ENCODE measurements at places on chromosomes 7 and 10. TPM values are rescaled to one million over a fixed set of nuclear protein-coding genes. Genes with fewer than 3 reads are reported as not detected.

GRCh38 chr10:6388261-6388893, 185.6 kb downstream of the PFKFB3 start:
- no peak overlapping the region for H3K4me3 ChIP-seq
- no peak overlapping the region for H3K27ac ChIP-seq
- no peaks in the 10 kb centered on the region for H3K36me3 ChIP-seq

Gene PON3
- 15.0 TPM for total RNA-seq

DNA sequence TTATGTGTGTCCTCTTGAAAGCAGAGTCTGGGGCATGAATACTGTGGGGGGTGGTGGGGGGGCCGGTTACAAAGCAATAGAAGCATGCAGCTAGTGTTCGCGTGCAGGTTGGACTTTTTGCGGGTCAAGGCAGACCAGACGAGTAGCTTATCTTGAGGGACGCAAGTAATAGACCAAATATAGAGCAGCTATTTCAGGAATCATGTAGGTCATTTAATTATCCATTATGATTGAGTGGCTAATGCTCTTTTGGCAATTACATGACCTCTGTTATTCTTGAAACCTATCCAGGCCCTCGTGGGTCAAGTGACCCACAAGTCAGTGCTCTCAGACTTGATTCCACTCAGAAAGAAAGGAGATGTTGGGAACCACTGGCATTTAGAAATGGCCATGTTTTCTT, 93.0 kb downstream of the BTRC start:
- H3K4me1 ChIP-seq, result no peaks in the 10 kb centered on the region
- H3K4me3 ChIP-seq, result no peak overlapping the region
- DNase-seq, result no peak
- no peak overlapping the region for H3K27ac ChIP-seq

DNA sequence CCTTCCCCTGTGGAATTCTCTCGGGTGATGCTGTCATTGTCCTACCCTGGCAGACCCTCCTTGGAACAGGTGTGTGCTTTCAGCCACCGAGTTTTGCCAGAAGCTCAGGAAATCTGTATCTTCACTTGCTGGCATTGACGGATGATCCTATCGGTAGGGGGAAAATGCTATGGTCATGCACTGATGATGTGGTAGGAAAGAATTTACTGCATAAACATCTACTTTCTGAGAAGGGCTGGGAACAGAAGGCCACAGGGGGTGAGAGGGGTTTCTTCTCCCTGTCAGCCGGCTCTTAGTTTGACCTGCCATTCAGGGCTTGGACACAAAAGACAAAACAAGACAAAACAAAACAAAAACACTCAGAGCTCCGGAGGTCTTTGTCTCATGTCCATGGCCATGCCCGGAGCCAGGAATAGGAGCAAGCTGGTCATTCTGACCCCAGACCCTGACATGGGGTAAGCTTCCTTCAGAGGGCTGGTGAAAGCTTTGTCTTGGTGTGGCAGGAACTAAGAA, 43.6 kb upstream of the CARD11 start:
- no peaks in the 10 kb centered on the region for H3K36me3 ChIP-seq
- no peaks in the 10 kb centered on the region for H3K27me3 ChIP-seq
- no peak overlapping the region for H3K27ac ChIP-seq
- H3K4me1 ChIP-seq, result 0 out of 2 replicates have a peak, but pooled peaks cover 5% of the 10 kb centered on the region
- no peak for DNase-seq

- no peak for DNase-seq
- no peaks in the 10 kb centered on the region for H3K4me1 ChIP-seq
- no peaks in the 10 kb centered on the region for H3K27me3 ChIP-seq
- no peaks in the 10 kb centered on the region for H3K36me3 ChIP-seq
These were observed 281.4 kb downstream of the NXPH1 start for GRCh38 chr7:8714791-8715190.

GRCh38 chr7:87036985-87037384, 22.5 kb downstream of the ELAPOR2 start:
- H3K27me3 ChIP-seq, result no peaks in the 10 kb centered on the region
- DNase-seq, result no peak

GRCh38 chr7:126856691-126857291, 395.9 kb downstream of the GRM8 start:
- no peaks in the 10 kb centered on the region for H3K36me3 ChIP-seq
- no peaks in the 10 kb centered on the region for H3K4me1 ChIP-seq
- peak; percentile 12 for DNase-seq
- H3K4me3 ChIP-seq, result no peak overlapping the region
- no peak overlapping the region for H3K27ac ChIP-seq
- H3K27me3 ChIP-seq, result no peaks in the 10 kb centered on the region

DNA sequence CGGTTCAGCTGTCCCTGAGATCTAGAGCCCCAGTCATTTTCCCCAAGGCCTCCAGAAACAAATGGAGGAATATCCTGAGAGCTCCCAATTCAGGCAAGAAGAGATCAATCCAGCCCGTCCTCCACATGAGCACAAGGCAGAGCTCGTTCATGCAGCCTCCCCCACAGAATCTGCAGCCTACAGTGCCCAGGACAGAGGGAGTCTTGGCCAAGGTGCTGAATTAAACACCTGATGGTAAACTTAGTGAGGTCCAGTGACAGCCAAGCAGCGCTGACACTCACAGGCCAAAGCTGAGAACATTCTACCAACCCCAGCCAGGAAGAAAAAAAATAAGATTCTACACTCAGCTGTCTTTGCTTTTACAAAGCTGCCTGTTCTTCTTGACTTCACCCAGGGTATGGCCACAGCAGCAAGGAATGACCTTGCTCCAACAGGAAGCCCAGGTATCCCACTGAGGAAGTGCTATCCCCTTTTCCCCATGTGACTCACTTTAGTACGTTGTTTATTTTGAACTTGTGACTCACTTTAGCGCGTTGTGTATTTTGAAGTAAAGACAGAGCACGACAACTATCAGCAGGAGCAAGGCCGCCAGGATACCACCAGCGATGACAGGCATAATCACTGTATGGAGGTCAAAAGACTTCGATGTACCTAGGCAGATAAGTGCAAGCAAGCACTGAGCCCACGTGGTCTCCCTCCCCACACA, 4.4 kb upstream of the CUZD1 start:
- H3K27me3 ChIP-seq, result no peaks in the 10 kb centered on the region
- no peak overlapping the region for H3K4me3 ChIP-seq
- no peaks in the 10 kb centered on the region for H3K4me1 ChIP-seq
- H3K27ac ChIP-seq, result no peak overlapping the region

DNA sequence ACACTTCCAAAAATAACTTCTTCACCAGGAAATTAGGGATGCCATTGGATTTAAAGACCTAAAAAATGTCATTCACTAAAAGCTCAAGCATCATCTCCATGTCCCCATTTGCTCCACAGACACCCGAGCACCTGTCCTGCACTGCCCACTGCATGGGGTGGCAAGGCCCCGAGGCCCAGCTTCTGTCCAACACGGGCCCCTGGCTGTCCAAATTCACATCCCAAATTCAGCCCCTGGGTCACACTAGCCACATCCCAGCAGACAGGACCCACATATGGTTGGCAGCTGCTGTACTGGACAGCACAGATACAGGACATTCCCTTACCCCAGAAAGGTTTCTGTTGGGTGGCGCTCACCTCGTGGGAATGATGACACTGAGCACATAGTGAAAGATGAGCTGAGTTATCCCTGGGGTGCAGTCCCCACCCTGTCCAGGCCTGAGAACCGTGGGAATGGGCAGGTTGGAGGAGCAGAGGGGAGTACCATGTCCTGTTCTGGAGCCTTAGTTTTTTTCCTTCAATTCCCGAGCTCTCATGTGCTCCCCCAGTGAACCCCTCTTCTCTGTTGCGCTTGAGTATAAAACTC, 55.3 kb downstream of the CSGALNACT2 start:
- H3K36me3 ChIP-seq, result no peaks in the 10 kb centered on the region
- H3K4me1 ChIP-seq, result no peaks in the 10 kb centered on the region
- H3K27ac ChIP-seq, result no peak overlapping the region
- DNase-seq, result no peak

- H3K4me3 ChIP-seq, result no peak overlapping the region
- no peak overlapping the region for H3K27ac ChIP-seq
- no peak for DNase-seq
- no peaks in the 10 kb centered on the region for H3K4me1 ChIP-seq
- H3K27me3 ChIP-seq, result no peaks in the 10 kb centered on the region
These were observed 260.1 kb downstream of the CCDC3 start for GRCh38 chr10:12741360-12741804.

Gene ZC3HAV1L
- 24.6 TPM for total RNA-seq

Gene CPA2
- total RNA-seq, result 27.6 TPM

- no peak overlapping the region for H3K27ac ChIP-seq
- H3K4me1 ChIP-seq, result no peaks in the 10 kb centered on the region
- DNase-seq, result no peak
- no peaks in the 10 kb centered on the region for H3K27me3 ChIP-seq
- no peak overlapping the region for H3K4me3 ChIP-seq
These were observed 115.4 kb downstream of the CABCOCO1 start for GRCh38 chr10:61778137-61778536.

Gene WNT2
- total RNA-seq, result not detected

GRCh38 chr10:69215405-69216171, 4.5 kb upstream of the HKDC1 start:
- H3K27ac ChIP-seq, result no peak overlapping the region
- no peaks in the 10 kb centered on the region for H3K27me3 ChIP-seq
- H3K36me3 ChIP-seq, result no peaks in the 10 kb centered on the region
- no peak overlapping the region for H3K4me3 ChIP-seq
- no peak for DNase-seq

- H3K27ac ChIP-seq, result no peak overlapping the region
- H3K27me3 ChIP-seq, result no peaks in the 10 kb centered on the region
- no peak for DNase-seq
- peaks cover 6% of the 10 kb centered on the region for H3K4me1 ChIP-seq
- H3K36me3 ChIP-seq, result no peaks in the 10 kb centered on the region
These were observed 2.9 kb downstream of the AS3MT start for GRCh38 chr10:102872163-102872562.

DNA sequence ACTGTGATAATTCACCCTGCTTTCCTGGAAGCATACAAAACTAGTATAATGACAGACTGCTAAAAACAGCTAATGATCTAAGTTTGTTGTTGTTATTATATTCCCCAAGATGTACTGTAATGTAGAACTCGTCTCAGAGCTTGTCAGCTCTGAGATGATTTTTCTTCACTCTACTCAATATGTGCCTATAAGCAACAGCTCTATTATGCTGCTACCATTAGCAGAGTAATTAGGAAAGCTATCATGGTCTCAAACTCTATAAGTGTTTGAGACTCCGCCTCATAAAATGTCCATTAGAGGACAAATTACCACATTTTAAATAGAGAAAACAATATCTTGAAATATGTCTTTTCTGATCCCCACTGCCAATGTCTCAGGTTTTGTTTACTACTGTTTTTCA, 476.5 kb upstream of the PCDH15 start:
- no peak overlapping the region for H3K4me3 ChIP-seq
- H3K27ac ChIP-seq, result no peak overlapping the region
- H3K4me1 ChIP-seq, result no peaks in the 10 kb centered on the region
- H3K36me3 ChIP-seq, result no peaks in the 10 kb centered on the region
- DNase-seq, result no peak

Gene ITGA8
- total RNA-seq, result not detected

Gene NKX1-2
- 2.0 TPM for total RNA-seq

- peak; percentile 50 for DNase-seq
- H3K27ac ChIP-seq, result no peak overlapping the region
- no peak overlapping the region for H3K4me3 ChIP-seq
These were observed 98.9 kb downstream of the KMT2C start for GRCh38 chr7:152336754-152337368.

- no peaks in the 10 kb centered on the region for H3K36me3 ChIP-seq
- H3K4me3 ChIP-seq, result no peak overlapping the region
- H3K4me1 ChIP-seq, result no peaks in the 10 kb centered on the region
- no peak for DNase-seq
- H3K27me3 ChIP-seq, result no peaks in the 10 kb centered on the region
- H3K27ac ChIP-seq, result no peak overlapping the region
These were observed 182.9 kb downstream of the PTPN20 start for GRCh38 chr10:47094126-47094525.

DNA sequence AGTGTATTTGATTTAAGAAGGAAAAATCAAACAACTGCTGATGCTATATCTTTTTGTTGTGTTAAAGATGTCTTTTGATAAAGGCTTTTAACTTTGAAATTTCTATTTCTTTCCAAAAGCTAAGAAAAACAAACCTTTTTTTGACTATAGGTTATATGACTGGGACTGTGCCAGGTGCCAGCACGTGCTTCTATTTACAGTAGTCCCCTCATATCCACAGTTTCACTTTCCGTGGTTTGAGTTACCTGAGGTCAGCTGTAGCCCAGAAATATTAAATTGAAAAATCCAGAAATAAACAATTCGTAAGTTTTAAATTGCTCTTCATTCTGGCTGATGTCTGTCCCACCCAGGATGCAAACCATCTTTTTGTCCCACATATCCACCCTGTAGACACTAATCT, 104.3 kb downstream of the BBS9 start:
- no peak overlapping the region for H3K27ac ChIP-seq
- H3K4me1 ChIP-seq, result no peaks in the 10 kb centered on the region
- no peaks in the 10 kb centered on the region for H3K27me3 ChIP-seq

GRCh38 chr7:33534833-33535232, 370.5 kb upstream of the BMPER start:
- DNase-seq, result no peak
- H3K36me3 ChIP-seq, result no peaks in the 10 kb centered on the region
- 0 out of 2 replicates have a peak, but pooled peaks cover 4% of the 10 kb centered on the region for H3K4me1 ChIP-seq
- H3K4me3 ChIP-seq, result no peak overlapping the region
- no peaks in the 10 kb centered on the region for H3K27me3 ChIP-seq
- H3K27ac ChIP-seq, result no peak overlapping the region

Gene PRSS58
- not detected for total RNA-seq

DNA sequence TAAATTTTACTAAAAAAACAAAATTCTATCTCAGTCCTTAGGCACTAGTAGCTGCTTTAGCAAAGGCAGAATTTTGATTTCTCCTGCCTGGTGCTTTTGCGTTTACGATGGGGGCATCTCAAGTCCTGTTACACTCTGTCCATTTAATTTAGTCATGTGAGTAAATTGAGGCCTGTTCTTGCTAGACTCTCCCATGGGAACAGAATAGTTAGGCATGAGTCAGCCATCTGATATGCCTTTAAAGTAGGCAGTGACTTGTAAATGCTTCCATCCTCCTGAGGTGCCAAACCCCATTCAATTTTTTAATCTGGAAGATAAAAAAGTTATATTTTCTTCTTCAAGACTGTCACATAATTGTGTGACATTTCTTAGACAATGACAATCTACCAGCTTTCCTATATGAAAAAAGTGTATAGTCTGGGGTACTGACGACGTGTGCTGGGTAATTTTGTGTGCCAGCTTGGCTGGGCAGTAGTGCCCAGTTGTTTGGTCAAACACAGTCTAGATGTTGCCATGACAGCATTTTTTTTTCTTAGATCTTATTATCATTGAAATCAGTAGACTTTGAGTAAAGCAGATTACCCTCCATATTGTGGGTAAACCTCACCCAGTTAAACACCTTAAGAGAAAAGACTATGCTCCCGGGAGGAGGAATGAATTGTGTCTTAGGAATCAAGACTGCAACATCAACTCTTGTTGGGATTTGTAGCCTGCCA, 603.4 kb downstream of the SORCS1 start:
- H3K27me3 ChIP-seq, result no peaks in the 10 kb centered on the region
- H3K4me1 ChIP-seq, result no peaks in the 10 kb centered on the region
- H3K4me3 ChIP-seq, result no peak overlapping the region
- DNase-seq, result no peak
- H3K36me3 ChIP-seq, result no peaks in the 10 kb centered on the region
